Nucleus accumbens (tissue), 56 donors: ENCODE measurements at places on chromosomes 7 and 10.

GRCh38 chr7:44062903-44063295, 2.5 kb downstream of the PGAM2 start:
- no peak for DNase-seq

- DNase-seq, result no peak
Observed at GRCh38 chr7:116432527-116432916, 67.0 kb upstream of the CAV2 start.

GRCh38 chr10:58448121-58448935, 63.1 kb downstream of the TFAM start:
- DNase-seq, result no peak

GRCh38 chr10:33804584-33804983, 470.1 kb upstream of the NRP1 start:
- DNase-seq, result no peak

- no peak for DNase-seq
Observed at GRCh38 chr7:20197837-20198236, 19.3 kb downstream of the MACC1 start.

DNA sequence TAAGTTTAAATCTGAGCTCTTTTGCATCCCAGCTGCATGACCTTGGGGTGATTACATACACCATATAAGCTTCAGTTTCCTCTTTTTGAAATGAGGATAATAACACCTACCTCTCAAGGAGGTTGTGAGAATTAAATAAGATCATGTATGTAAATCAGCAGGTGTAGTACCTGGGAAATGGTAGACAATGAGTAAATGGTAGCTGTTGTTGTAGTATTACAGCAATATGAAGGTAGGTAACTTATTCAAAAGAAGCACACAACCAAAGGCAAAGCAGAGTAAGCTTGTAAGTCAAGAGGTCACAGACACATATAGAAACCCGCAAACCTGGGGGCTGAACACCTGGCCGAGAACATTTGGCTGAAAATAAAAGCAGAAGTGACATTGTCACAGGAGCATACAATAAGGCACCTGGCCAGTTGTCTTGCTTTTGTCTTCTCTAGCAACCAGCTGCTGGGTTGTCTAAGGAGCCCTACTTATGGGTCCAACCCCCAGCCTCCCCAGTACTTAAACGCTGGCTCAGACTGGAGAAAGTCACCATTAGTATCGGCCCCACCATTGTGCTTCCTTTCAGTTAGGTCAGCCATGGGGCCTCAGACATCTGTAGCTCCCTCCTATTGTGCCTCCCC, 203.6 kb upstream of the MKLN1 start:
- no peak for DNase-seq

GRCh38 chr7:17770710-17771375, 169.5 kb downstream of the SNX13 start:
- no peak for DNase-seq

GRCh38 chr7:92366730-92367129, 80.6 kb upstream of the GATAD1 start:
- DNase-seq, result no peak
